ENCODE measurements at places on chromosomes 6 and 20. TPM values are rescaled to one million over a fixed set of nuclear protein-coding genes. Genes with fewer than 3 reads are reported as not detected.
A peak's percentile ranks its signal among the peaks of the same experiment; 100 is the strongest.

GRCh38 chr6:2820415-2820814 is 21.2 kb downstream of the SERPINB1 start:
- no peak overlapping the region for H3K4me3 ChIP-seq
- H3K36me3 ChIP-seq, result peaks cover 4% of the 10 kb centered on the region
- peaks cover 17% of the 10 kb centered on the region for H3K4me1 ChIP-seq
- peak overlapping the region; percentile 62 for H3K27ac ChIP-seq
- no peaks in the 10 kb centered on the region for H3K27me3 ChIP-seq

DNA sequence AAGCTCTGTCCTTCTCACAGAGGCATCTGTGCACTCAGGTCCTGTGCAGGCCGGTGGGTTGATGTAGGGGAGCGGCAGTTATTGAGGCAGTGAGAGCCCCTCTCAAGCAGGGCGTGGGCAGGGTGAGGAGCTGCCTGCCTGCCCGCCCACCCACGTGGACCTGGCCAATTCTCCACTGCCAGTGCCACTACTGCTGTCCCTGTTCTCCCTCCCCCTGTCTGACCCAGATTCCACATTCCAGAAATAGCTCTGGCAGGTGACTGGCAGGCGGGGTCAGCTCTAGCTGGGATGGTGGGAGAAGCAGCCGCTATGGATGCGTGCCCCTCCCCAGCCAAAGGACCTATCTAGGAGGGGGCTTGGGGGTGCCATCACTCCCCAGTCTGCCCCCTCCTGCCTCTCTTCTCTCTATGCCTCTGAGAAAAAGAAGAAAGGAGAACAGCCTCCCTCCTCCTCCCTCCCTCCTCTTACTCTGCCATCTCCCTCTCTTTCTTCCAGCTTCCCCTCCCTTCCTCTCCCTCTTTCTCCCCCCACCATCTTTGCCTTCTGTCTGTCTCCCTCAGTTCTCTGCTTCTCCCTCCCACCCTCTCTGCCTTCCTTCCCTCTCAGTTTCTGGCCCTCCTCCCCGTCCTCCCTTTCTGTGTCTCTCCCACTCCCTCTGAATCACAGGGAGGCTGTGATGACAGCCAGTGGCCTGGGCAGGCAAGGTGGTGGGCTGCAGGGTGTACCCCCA is 86.5 kb upstream of the MYL9 start:
- no peaks in the 10 kb centered on the region for H3K36me3 ChIP-seq
- H3K27ac ChIP-seq, result peak overlapping the region; percentile 53
- peaks cover 6% of the 10 kb centered on the region for H3K4me1 ChIP-seq
- peak overlapping the region; percentile 54 for H3K4me3 ChIP-seq
- H3K27me3 ChIP-seq, result no peaks in the 10 kb centered on the region

DNA sequence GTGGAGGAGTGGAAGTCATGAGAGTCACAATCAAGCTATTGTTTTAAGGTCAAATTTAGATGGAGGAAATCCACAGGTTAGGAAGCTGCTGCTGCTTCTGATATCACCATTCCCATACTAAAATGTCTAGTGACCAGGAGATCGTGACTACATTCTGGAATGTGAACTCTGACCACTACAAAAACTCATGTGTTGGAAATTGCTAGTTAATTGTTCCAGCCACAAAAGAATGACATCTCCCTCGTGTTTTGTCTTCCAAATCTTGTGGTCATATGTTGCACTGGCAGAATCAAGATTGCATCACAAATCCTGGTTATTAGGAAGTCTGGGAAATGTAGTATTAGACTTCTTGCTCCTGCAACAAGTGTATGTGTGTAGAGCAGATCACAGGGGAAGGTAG is 441.9 kb downstream of the CD109 start:
- no peaks in the 10 kb centered on the region for H3K27me3 ChIP-seq
- no peaks in the 10 kb centered on the region for H3K36me3 ChIP-seq
- no peaks in the 10 kb centered on the region for H3K4me1 ChIP-seq
- H3K27ac ChIP-seq, result no peak overlapping the region
- no peak overlapping the region for H3K4me3 ChIP-seq

- H3K36me3 ChIP-seq, result peaks cover 27% of the 10 kb centered on the region
- no peak for DNase-seq
- peaks cover 32% of the 10 kb centered on the region for H3K4me1 ChIP-seq
- no peaks in the 10 kb centered on the region for H3K27me3 ChIP-seq
- no peak overlapping the region for H3K27ac ChIP-seq
Measured at GRCh38 chr6:116108836-116109235, 8.2 kb downstream of the NT5DC1 start.

DNA sequence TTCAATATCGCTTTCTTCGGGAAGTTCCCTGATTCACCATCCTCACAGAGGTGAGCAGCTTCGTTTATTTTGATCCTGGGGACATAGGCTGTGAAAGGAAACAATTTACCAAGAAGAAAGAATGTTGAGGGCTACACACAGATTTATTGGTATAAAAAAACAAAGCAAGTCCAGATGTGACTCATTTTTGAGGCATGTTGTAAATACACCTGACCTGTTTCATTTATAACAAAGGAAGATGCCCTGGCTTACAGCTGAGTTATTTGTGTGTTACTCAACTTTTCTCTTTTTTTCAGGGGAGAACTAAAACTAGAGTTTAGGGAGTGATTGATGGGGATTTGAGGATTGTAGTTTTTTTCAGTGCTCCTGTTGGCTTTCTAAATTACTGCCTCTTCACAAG is 489.5 kb downstream of the CBLN4 start:
- H3K36me3 ChIP-seq, result no peaks in the 10 kb centered on the region
- H3K4me3 ChIP-seq, result no peak overlapping the region
- H3K4me1 ChIP-seq, result no peaks in the 10 kb centered on the region
- no peak overlapping the region for H3K27ac ChIP-seq
- H3K27me3 ChIP-seq, result no peaks in the 10 kb centered on the region

DNA sequence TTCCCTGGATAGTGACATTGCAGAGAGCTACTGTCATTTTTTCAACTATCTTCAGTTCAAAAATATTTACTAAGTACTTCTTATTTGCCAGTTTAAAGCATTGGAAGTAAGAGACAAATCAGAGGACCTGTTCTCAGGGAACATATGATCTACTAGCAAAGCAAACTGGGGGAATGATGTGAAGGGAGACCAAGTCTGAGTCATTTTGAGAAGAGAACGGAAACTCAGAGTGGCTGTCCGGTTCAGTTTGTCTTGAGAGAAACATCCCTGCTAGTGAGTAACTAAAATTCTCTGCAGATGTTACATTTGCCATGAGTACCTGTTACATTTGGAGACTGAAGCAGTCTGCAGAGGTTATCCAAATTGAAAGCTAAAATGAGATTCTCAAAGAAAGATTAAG is 118.3 kb downstream of the KCNQ5 start:
- DNase-seq, result no peak
- no peak overlapping the region for H3K27ac ChIP-seq
- H3K36me3 ChIP-seq, result no peaks in the 10 kb centered on the region
- H3K4me3 ChIP-seq, result no peak overlapping the region
- no peaks in the 10 kb centered on the region for H3K27me3 ChIP-seq

The CD40 gene
- 33.3 TPM for total RNA-seq

The PMEPA1 gene
- 68.4 TPM for total RNA-seq

The LAMA2 gene
- total RNA-seq, result 111 TPM

The SLC22A23 gene
- total RNA-seq, result 9.7 TPM

The MEI4 gene
- total RNA-seq, result not detected

The BMP7 gene
- total RNA-seq, result 1.5 TPM
